ENCODE measurements at places on chromosomes 11 and 22.

GRCh38 chr11:78961247-78961646, 386.6 kb upstream of the NARS2 start:
- no peak for DNase-seq

DNA sequence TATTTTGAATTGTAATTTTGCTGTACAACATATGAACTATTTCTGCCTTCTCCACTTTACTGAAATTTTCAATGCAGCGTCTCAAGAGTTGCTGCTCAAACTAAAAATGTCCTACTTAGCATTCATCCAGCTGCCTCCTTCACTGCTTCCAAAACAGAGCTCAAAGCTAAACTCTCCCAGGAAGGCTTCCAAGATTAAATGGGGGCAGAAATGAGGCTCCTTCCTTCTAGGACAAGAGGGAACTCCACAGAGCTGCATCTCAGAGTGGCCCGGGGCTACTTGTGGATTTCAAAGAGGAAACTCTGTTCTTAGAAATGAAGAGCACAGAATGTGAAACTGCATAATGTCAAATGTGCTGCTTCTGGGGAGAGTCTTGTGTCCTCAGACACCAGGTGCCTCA, 295.9 kb upstream of the NCAM1 start:
- DNase-seq = no peak

GRCh38 chr11:77090373-77091111, 12.1 kb upstream of the OMP start:
- DNase-seq = no peak

GRCh38 chr22:48284671-48285070, 1522.2 kb downstream of the TBC1D22A start:
- no peak for DNase-seq

DNA sequence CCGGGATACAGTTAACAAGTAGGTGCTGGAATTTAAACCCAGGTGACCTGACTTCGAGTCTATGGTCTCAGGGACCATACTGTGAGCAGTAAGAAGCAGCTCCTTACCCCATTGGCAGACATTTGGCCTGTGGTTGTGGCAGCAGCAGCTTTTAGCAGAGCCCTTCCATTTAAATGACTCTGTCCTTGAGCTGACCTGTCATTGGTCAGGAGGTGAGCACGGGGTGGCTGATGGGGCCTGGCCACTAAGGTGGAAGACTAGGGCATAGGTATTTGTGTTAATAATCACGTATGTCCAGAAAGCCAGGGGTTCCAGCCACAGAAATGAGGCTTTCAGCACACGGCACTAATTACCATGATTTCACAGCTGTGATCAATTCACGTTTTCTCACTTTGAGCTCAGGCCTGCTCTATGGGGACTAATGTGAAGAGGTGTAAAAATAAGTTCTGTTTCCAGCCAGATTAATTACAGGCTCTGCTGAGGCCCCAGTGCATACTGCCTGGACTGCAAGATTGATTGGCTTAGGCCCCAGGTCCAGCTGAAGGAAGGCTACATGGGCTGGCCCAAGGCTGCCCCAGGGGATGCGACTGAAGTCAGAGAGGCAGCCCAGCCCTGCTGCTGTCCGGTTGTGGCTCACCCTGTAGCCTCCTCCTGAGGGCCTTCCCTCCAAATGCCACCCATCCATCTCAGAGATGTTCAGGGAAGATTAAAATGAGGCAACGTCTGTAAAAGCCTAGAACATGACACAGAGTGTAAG, 76.0 kb downstream of the FDX1 start:
- no peak for DNase-seq

- DNase-seq = no peak
Measured at GRCh38 chr11:112554586-112554985, 293.9 kb upstream of the PLET1 start.

DNA sequence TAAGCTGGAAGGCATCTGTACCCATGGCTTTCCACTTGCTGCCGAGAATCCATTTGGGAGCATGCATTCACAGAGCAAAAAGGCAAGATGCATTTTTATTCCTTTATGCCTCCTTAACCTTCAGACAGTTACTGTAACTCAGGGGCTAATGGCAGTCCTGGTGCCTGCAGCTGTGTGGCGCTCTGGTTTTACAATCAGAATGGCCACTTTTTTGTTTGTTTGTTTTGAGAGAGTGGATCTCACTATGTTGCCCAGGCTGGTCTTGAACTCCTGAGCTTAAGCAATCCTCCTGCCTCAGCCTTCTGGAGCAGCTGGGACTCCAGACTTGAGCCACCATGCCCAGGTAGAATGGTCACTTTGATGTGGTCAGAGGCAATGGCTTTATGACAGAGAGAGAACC, 101.8 kb downstream of the NAV2 start:
- no peak for DNase-seq

GRCh38 chr11:10503221-10503620, 37.8 kb downstream of the RNF141 start:
- DNase-seq = no peak

GRCh38 chr11:110774138-110775014, 62.1 kb upstream of the ARHGAP20 start:
- DNase-seq = no peak

DNA sequence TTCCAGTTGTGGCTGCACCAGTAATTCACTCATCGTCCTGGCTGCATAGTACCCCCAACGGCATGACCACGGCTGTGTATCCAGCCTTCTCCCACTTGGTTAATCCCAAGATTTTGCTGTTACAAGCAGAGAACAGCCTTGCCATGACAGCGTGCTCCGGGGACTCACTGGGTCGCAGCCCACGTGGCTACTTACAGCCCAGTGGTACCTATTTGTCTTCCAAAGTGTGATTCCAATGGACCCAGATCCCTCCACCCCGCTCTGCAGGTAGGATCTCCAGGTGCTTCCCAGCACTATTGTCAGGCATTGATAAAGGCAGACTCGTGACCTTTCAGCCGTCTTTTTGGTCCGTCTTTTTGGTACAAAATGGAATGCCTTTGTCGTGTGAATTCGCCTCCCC, 119.0 kb upstream of the FGF3 start:
- DNase-seq = no peak

- no peak for DNase-seq
Measured at GRCh38 chr11:71383461-71383860, 64.7 kb downstream of the DHCR7 start.

GRCh38 chr11:115420505-115420904, 83.7 kb downstream of the CADM1 start:
- DNase-seq = no peak

GRCh38 chr11:59225017-59225416, 12.3 kb upstream of the MPEG1 start:
- DNase-seq = no peak

DNA sequence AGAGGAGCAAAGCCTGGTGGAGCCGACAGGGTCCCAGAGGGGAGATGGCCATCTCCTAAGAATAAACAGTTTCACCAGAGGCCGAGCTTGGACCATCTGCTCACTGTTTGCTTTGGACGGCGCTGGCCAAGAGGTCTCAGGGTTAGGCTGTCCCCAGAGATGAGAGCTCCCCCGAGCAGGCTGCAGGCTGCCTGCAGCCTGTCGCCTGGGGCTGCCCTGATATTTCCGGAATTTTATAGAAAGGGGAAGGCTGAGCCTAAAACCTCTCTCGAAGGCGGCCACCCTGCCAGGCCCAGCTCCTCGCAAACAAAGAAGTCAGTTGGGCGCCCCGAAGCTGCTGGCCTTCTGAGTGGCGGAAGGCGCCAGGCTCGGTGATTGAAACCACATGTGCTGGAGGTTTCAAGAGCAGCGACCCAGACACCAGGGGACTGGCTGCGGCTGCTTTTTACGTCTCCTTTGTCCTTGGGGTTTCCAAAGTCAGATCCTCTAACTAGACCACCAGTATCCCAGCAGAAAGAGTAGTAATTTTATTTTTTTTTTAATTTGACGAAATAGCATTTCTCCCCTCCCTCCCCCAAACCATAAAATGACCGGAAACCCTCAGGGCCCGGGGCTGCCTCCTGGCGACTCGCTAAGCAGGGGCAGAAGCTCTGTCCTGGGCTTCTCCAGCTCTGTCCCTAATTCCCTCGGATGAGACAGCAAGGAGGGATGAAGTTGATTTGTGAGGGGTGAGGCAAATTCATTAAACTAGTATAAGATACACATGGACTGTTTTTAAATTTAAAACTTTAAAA, 57.4 kb downstream of the CLMP start:
- no peak for DNase-seq

GRCh38 chr11:117807482-117808327, 10.7 kb upstream of the DSCAML1 start:
- DNase-seq = peak; percentile 66

DNA sequence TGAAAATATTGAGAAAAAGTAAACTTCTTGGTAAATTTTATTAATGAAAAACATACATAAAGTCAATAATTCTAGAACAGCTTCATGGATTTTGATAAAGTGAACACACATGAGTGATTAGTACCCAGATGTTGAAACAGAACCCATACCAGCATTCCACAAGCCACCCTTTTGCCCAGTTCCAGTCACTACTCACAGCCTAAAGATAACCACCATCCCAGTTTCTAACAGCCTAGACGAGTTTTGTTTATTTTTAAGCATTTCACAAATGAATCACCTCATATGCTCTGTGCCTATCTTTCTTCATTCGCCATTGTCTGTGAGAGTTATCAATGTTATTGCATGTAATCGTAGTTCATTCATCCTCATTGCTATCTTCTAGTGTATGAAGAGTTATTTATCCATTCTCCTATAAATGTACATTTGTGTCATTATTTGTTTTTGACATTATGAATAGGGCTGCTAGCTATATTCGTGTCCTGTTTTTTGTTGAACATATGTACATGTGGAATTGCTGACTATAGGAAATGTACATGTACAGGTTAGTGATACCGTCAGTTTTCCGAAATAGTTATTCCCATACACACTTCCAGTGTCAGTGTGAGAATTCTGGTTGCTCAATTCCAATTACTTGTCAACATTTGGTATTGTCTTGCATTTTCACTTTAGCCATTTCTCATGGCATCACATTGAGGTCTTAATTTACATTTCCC, 44.5 kb upstream of the TEAD1 start:
- DNase-seq = no peak

- no peak for DNase-seq
Measured at GRCh38 chr11:9208726-9209501, 56.2 kb downstream of the DENND5A start.

GRCh38 chr22:35549328-35549727, 8.7 kb downstream of the RASD2 start:
- DNase-seq = no peak

GRCh38 chr22:46250783-46251125, 661 bp upstream of the CDPF1 start:
- no peak for DNase-seq

GRCh38 chr11:34208266-34209135, 103.1 kb downstream of the NAT10 start:
- no peak for DNase-seq

DNA sequence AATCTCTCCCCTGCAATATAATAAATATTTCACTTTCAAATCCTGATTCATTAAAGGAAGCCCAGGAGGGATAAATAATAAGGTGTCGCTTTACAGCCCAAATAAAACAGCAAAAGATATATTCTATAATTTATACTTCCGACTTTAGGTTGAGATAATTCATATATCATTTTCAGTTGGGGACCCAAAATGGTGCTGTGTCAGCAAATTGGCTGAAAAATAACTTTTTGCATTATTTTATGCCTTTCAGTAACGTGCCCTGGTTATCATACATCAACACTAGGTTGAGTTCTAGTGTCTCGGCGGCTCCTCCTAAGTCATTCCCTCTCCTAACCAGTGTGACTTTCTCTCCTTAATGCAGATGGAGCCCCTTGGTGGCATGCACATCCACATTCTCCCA, 278.2 kb downstream of the NXPE2 start:
- no peak for DNase-seq
